GM23248 (cell line): ENCODE measurements at places on chromosomes 2 and 18.

GRCh38 chr2:68970566-68971265, 3.7 kb upstream of the GKN1 start:
- H3K4me1 ChIP-seq, result peaks cover 45% of the 10 kb centered on the region
- H3K4me3 ChIP-seq, result no peak overlapping the region
- H3K27me3 ChIP-seq, result no peaks in the 10 kb centered on the region
- DNase-seq, result no peak

DNA sequence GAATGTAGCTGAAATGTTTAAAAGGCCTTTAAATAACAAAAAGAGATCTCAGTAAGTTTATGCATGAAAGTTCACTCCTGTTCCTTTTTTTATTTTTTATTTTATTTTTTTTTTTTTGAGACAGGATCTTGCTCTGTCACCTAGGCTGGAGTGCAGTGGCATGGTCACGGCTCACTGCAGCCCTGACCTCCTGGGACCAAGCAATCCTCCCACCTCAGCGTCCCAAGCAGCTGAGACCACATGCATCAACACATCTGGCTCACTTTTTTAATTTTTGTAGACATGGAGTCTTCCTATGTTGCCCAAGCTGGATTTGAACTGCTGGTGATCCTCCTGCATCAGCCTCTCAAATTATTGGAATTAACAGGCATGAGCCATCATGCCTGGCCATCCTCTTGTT, 84.3 kb downstream of the KANSL1L start:
- H3K4me1 ChIP-seq, result peaks cover 7% of the 10 kb centered on the region; the same call in 1 of the 2 replicates
- no peaks in the 10 kb centered on the region for H3K36me3 ChIP-seq
- no peak overlapping the region for H3K27ac ChIP-seq

- DNase-seq, result no peak
- H3K36me3 ChIP-seq, result no peaks in the 10 kb centered on the region; the same call in 1 of the 2 replicates
- peaks cover 27% of the 10 kb centered on the region for H3K4me1 ChIP-seq
- H3K4me3 ChIP-seq, result no peak overlapping the region
These were observed 18.9 kb downstream of the MRPL35 start for GRCh38 chr2:86218124-86218523.

GRCh38 chr2:43853141-43854081, 14.6 kb downstream of the ABCG8 start:
- no peaks in the 10 kb centered on the region for H3K36me3 ChIP-seq
- H3K27me3 ChIP-seq, result peaks cover 51% of the 10 kb centered on the region
- no peak overlapping the region for H3K4me3 ChIP-seq
- no peak overlapping the region for H3K27ac ChIP-seq
- no peak for DNase-seq
- no peaks in the 10 kb centered on the region for H3K4me1 ChIP-seq

GRCh38 chr2:5740053-5740452, 47.9 kb downstream of the SOX11 start:
- no peaks in the 10 kb centered on the region for H3K4me1 ChIP-seq
- no peak overlapping the region for H3K27ac ChIP-seq
- no peaks in the 10 kb centered on the region for H3K36me3 ChIP-seq
- no peak for DNase-seq
- H3K27me3 ChIP-seq, result no peaks in the 10 kb centered on the region
- no peak overlapping the region for H3K4me3 ChIP-seq

DNA sequence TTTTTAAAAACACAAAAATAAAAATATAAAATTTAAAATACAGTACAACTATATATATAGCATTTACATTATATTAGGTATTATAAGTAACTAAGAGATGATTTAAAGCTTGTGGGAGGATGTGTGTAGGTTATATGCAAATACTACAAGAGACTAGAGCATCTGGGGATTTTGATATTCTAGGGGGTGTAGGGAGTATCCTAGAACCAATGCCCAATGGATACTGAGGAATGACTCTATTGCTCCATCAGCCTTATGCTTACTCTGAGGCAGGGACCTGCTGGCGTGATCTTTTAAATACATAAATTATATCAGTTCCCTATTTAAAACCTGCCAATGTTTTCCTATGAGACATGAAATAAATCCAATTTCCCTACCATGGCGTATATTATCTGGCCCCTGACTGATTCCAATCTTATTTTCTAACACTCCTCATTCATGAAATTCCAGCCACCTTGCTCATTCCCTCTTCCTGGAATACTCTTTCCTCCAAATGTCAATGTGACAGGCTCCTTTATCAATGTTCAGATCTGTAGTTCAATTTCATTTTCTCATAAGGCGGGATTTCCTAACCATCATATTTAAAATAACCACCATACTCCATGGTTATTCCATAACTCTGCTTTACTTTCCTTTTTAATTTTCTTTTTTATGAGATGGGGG, 22.2 kb downstream of the SP3 start:
- H3K27me3 ChIP-seq, result no peaks in the 10 kb centered on the region
- H3K4me3 ChIP-seq, result no peak overlapping the region
- no peak for DNase-seq
- H3K36me3 ChIP-seq, result no peaks in the 10 kb centered on the region

- no peaks in the 10 kb centered on the region for H3K27me3 ChIP-seq
- H3K36me3 ChIP-seq, result no peaks in the 10 kb centered on the region
- no peak overlapping the region for H3K27ac ChIP-seq
- H3K4me1 ChIP-seq, result peaks cover 6% of the 10 kb centered on the region; the same call in 1 of the 2 replicates
These were observed 151.6 kb downstream of the MREG start for GRCh38 chr2:215861607-215862350.

DNA sequence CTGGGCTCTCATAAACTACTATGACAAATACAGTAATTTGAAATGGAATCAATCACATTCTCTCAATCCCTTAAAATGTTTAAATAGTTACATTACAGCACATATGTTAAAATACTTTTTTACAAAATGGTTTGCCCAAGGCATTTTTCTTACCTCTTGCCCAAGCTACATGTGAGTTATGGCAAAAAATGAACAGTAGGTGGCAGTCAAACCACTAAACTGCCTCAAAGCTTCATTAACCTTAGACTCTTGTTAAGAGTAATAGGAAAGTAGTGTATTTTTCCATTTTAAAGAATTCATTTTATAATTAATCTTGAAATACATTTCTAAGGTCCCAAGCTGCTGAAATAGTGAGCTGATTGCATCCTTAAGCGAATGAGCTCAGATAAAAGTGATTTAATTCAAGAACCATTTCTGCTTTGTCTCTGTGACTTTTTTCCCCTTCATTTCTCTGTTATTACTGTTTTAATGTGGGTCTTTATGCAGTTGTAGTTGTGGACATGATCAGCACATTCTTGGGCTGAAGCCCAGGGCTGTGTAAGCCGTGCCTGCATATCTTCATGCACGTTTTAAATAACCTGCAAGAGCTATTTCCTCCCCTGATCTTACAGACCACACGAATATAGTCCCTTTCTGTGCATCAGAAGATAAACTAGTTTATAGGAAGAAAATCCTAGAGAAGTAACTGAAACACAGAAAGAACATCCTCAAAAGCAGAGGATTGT, 311.8 kb downstream of the LNPK start:
- peaks cover 17% of the 10 kb centered on the region; the same call in 1 of the 2 replicates for H3K27me3 ChIP-seq
- H3K27ac ChIP-seq, result no peak overlapping the region
- no peak overlapping the region for H3K4me3 ChIP-seq
- DNase-seq, result peak; percentile 71
- H3K4me1 ChIP-seq, result peaks cover 6% of the 10 kb centered on the region; the same call in 1 of the 2 replicates

DNA sequence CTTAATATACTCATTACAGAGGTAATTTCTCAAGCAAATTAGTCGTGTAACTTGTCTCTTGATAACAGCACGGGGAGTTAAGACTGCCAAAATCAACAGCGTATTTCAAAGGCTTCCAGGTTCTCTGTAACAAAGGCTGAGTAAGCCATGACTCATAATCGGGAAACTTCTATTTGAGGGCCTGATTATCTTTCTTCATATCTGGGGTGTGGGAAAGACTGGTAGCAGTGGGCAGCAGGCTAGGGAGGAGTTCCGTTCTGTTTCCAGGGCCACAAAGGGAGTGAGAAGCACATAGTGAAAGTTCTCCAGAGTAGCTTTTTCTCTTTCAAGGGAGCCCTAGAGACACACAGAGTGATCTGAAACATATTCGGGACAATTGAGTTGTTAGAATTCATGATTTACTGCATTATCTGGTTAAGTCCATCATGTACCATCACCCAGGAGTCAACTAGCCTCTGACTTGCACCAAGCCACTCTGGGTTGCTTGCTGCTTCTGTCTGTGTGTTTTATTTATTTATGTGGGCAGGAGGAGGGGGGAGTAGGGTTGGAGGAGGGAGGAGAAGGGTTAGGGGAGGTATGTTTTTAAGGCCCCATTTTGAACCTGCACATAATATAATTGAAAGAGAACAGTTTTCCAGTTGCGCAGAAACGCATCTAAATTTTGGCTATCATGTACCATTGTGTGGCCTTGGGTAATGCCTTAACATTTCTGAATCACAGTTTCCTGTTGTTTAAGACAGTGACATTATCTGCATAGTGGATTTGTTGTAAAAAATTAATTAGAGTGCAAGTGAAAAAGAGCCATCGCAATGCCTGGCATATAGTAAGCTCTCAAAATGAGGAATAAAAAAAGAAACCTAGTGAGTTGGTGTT, 80.5 kb upstream of the ITPRID2 start:
- 0 out of 2 replicates have a peak overlapping the region, but pooled peaks have one; percentile 25 for H3K27ac ChIP-seq
- peaks cover 34% of the 10 kb centered on the region for H3K4me1 ChIP-seq
- H3K27me3 ChIP-seq, result no peaks in the 10 kb centered on the region
- H3K36me3 ChIP-seq, result no peaks in the 10 kb centered on the region

- no peak overlapping the region for H3K4me3 ChIP-seq
- no peaks in the 10 kb centered on the region for H3K36me3 ChIP-seq
- no peaks in the 10 kb centered on the region for H3K4me1 ChIP-seq
- no peaks in the 10 kb centered on the region for H3K27me3 ChIP-seq
These were observed 890.4 kb downstream of the TRIB2 start for GRCh38 chr2:13607139-13607538.

DNA sequence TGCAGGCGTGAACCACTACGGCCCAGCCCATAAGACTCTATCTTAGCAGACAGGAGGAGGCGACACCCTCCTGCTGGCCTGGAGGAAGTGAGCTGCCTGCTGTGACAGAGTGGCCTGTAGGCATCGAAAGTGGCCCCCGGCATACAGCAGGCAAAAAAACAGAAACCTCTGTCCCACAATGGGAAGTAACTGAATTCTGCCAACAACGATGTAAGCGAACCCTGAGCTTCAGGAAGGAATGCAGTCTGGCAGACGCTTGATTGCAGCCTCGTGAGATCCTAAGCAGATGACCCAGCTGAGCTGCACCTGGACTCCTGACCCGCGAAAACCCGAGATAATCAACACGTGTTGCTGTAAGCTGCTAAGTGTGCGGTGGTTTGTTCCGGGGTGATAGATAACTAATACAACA, 13.6 kb downstream of the MRO start:
- no peak overlapping the region for H3K27ac ChIP-seq
- no peaks in the 10 kb centered on the region for H3K36me3 ChIP-seq
- H3K4me1 ChIP-seq, result no peaks in the 10 kb centered on the region
- peaks cover 2% of the 10 kb centered on the region; the same call in 1 of the 2 replicates for H3K27me3 ChIP-seq

DNA sequence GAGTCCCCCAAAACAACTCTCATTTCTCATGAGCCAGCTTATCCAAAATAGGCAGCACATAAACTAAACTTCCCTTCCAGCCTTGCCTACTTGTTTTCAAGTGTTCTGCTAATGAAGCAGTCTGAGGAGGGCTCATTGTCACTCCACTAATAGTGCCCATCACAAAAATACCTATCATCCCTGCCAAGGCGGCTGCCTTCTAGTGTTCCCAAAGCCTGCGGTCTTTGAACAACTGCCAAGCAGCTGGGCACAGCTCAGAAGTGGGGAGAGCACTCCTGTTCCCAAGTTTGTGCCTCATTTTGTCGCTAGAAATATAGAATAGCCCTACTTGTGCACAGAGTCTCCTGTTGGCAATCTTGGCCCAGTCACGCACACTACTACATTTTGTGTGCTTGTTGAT, 50.3 kb downstream of the DTNA start:
- DNase-seq, result no peak
- no peaks in the 10 kb centered on the region for H3K4me1 ChIP-seq
- no peaks in the 10 kb centered on the region for H3K36me3 ChIP-seq
- no peaks in the 10 kb centered on the region for H3K27me3 ChIP-seq

DNA sequence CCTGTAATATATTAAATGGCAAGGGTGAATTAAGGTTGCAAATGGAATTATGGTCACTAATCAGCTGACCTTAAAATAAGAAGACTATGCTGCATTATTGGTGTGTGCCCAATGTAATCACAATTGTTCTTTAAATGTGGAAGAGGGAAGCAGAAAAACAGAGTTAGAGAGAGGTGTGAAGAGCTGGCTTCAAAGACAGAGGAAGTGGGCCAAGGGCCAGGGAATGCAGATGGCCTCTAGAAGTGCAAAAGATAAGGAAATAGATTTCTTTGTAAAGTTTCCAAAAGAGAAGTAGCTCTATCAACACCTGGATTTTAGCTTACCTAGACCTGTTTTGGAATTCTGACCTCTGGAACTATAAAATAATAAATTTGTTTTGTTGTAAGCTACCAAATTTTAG, 276.0 kb downstream of the LRRTM1 start:
- no peaks in the 10 kb centered on the region for H3K27me3 ChIP-seq
- no peak overlapping the region for H3K27ac ChIP-seq
- no peaks in the 10 kb centered on the region for H3K36me3 ChIP-seq
- peaks cover 11% of the 10 kb centered on the region; the same call in 1 of the 2 replicates for H3K4me1 ChIP-seq
- H3K4me3 ChIP-seq, result no peak overlapping the region

- no peaks in the 10 kb centered on the region for H3K27me3 ChIP-seq
- no peak for DNase-seq
- H3K27ac ChIP-seq, result no peak overlapping the region
- no peaks in the 10 kb centered on the region for H3K4me1 ChIP-seq
- H3K4me3 ChIP-seq, result no peak overlapping the region
These were observed 103.5 kb downstream of the LBH start for GRCh38 chr2:30334762-30335363.

- no peaks in the 10 kb centered on the region for H3K27me3 ChIP-seq
- H3K36me3 ChIP-seq, result no peaks in the 10 kb centered on the region
- H3K4me1 ChIP-seq, result peaks cover 18% of the 10 kb centered on the region
- peak; percentile 87 for DNase-seq
- H3K27ac ChIP-seq, result peak overlapping the region; percentile 55
- H3K4me3 ChIP-seq, result peak overlapping the region; percentile 30
These were observed 89.7 kb downstream of the POLE4 start for GRCh38 chr2:75047992-75048625.

- no peak overlapping the region for H3K4me3 ChIP-seq
- peak; percentile 42 for DNase-seq
- no peaks in the 10 kb centered on the region for H3K4me1 ChIP-seq
These were observed 12.6 kb upstream of the RAB1A start for GRCh38 chr2:65142515-65142914.

GRCh38 chr2:127082974-127083373, 24.0 kb downstream of the BIN1 start:
- peaks cover 37% of the 10 kb centered on the region for H3K4me1 ChIP-seq
- peak overlapping the region; percentile 91; the same call in 1 of the 2 replicates for H3K27ac ChIP-seq
- H3K36me3 ChIP-seq, result no peaks in the 10 kb centered on the region
- peak; percentile 39 for DNase-seq
- H3K4me3 ChIP-seq, result no peak overlapping the region

GRCh38 chr2:138321458-138321857, 180.1 kb upstream of the SPOPL start:
- no peaks in the 10 kb centered on the region for H3K4me1 ChIP-seq
- no peak overlapping the region for H3K4me3 ChIP-seq
- no peaks in the 10 kb centered on the region for H3K36me3 ChIP-seq
- no peak for DNase-seq
- no peak overlapping the region for H3K27ac ChIP-seq

DNA sequence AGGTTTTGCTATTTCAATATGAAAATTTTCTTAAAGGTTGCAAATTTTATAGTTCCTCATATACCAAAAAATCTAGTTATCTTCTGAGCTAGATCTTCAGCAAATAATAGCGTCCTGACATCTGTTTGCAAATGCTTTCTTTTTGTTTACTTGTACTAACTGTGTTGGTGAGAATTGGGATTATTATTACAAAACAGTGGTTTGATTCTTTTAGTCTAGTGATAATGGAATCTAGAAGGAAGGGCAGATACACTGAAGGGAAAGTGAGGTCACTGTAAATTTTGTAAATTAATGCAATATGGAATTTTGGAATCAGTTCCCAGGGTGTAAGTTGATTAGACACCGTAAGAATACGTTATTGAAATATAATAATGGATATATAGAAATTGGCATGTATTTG, 36.2 kb upstream of the NT5C1B start:
- H3K36me3 ChIP-seq, result no peaks in the 10 kb centered on the region
- H3K4me3 ChIP-seq, result no peak overlapping the region; the same call in 1 of the 2 replicates
- H3K27ac ChIP-seq, result peak overlapping the region; percentile 54
